ENCODE measurements at places on chromosomes 7 and 10.

- no peak for DNase-seq
These were observed 53.3 kb upstream of the FAM180A start for GRCh38 chr7:135801877-135802276.

DNA sequence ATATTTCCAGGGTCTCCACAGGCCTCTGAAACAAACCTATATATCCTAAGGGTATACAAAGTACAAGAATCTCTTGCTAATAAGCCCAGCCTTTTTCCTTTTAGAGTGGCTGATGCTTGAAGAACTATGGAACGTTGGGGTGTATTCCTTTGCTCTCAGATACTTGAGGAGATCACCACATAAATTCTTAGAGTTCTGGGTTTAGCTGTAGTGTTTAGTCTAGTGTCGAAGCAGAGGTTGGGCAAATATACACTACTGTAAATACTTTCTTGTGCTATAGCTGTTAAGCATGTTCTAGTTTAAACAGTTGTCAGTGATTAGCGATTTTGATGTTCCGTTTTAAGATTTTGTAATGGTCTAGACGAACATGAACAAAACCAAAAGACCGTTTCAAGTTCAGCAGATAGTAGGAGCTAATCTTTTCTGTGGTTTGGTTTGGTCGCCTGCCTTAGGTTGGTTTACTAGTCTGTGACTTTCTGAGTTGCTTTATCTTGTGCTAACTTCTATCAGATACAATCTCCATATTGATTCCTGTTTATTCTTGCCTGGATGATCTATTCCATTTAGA is 229.6 kb downstream of the NSUN6 start:
- DNase-seq = no peak

GRCh38 chr10:91864099-91864498 is 45.2 kb downstream of the FGFBP3 start:
- no peak for DNase-seq

GRCh38 chr10:68848281-68848680 is 20.9 kb downstream of the STOX1 start:
- no peak for DNase-seq

DNA sequence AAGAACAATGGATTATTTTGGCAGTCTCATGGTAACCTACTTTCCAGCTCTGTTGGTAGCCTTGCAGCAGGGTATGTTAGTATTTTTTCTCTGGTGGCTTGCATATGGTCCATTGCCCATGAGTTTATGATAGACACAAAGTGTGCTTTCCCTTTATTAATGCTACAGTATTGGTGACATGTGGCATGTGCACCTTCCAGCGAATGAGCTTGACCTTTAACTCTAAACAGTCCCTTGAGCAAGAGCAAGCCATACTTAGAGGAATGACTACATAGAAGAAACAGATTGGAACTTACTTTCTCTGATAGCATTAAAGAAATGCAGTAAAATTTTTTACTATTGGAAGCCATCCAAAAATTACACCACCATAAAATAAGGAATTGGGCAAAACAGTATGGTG is 73.9 kb downstream of the VTI1A start:
- no peak for DNase-seq

DNA sequence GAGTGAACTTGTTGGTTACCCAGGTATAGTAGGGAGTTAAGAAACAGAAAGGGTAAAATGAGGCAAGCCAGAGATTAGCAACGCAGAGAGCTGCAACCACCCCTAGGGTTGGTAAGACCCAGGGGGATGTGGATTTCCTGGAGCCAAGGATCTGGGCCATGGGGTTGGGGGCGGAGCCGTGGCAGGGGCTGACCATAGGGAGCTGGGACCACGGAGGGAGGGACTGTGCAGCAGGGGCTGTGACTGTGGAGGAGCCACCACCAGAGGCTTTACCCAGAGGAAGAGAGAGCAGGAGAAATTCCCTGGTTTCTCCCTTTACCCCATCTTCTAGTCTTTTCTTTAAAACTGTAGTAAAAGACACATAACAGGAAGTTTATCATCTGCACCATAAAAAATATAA is 58.6 kb upstream of the BAIAP2L1 start:
- DNase-seq = no peak

All from GM13976 (cell line).